ENCODE measurements at places on chromosomes 1 and 21.

GRCh38 chr1:151579436-151580225 lies 32.2 kb upstream of the SNX27 start:
- no peak for DNase-seq

GRCh38 chr1:226784081-226785049 lies 45.3 kb upstream of the ITPKB start:
- no peak for DNase-seq

DNA sequence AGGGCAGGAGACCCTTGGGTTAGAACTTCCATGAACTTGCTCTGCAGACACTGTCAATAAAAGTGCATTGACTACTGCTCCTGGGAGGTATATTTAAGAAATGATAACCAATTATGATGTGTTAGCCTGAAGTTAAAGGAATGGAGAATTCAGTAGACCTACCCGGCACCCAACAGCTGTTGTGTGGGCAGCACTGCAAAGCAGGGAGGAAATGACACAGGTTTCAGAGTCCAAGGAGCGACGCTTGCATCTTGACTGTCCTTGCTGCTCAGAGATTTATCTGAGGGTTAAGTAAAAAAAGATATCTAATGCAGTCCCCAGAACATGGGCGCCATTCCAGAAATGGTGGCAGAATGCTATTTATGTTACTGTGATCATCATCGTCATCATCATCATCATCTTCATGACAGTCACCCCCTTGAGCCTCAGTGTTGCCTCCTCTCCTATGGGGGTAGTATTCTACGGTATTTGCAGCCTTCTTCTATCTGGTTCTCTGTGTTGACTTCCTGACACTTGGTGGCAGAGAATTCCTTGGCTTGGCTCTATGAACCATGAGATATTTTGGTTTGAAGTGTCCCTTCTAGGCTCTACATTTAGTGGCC lies 225.9 kb downstream of the KAZN start:
- DNase-seq = no peak

DNA sequence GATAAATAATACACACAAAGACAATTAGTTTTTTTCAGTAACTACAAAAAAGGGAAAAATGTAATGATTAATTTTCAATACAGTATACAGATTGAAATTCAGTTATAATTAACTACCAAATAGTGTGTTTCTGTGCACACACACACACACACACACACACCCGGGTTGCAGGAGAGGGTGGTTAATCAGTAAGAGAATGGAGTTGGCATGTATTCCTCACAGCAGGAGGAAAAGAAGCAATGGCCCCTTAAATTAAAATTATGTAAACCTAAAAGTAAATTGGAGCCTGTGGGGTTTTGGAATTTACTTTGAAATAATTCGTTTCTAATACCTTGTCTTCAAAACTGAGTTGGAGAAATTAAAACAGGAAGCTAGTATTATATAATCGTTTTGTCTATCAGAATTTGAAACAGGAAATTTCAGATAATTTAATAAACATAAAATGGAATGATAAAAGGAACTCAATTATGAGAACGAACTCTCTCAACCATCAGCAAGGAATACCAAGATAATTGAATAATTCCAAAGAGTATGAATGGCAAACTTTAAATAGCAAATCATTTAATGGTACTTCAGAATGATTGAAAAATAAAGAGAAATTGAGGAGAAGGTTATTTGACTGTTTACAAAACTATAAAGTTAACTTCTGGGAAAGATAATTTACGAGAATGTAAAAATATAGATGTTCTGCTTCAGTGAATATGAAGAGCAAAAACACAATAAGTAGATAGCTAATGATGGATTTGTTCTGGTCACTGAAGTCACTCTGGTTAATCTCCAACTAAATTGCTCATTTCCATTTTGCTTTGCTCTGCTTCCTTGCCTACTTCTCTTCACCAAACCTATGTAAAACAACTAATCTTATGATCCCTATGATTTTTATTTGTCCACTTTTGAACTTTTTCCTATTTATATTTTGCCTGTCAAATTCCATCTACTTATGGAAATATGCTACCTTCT lies 547.9 kb upstream of the ZP4 start:
- DNase-seq = no peak

GRCh38 chr1:158930504-158930903 lies 848 bp upstream of the PYHIN1 start:
- DNase-seq = no peak

DNA sequence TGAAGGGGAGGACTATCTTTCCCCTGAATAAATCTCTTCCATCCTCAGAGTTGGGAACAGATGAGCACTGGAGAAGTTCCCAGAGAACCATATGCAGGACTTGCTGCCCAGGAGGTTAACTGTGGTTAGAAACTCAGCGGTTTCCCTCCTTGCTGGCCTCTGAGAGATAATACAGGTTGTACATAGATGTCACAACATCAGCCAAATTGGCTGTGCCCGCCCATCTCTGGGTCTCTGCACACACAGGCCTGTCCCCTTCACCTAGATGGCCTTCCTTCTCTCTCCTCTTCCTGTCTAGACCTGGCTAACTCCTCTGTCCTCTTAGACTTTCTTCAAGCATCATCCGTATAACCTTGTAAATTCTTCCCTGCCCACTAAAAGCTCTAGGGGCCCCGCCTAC lies 5.7 kb downstream of the RGS5 start:
- no peak for DNase-seq

GRCh38 chr1:15056515-15057285 lies 96.8 kb upstream of the TMEM51 start:
- DNase-seq = no peak

GRCh38 chr1:226545836-226546596 lies 2.5 kb upstream of the STUM start:
- DNase-seq = no peak

DNA sequence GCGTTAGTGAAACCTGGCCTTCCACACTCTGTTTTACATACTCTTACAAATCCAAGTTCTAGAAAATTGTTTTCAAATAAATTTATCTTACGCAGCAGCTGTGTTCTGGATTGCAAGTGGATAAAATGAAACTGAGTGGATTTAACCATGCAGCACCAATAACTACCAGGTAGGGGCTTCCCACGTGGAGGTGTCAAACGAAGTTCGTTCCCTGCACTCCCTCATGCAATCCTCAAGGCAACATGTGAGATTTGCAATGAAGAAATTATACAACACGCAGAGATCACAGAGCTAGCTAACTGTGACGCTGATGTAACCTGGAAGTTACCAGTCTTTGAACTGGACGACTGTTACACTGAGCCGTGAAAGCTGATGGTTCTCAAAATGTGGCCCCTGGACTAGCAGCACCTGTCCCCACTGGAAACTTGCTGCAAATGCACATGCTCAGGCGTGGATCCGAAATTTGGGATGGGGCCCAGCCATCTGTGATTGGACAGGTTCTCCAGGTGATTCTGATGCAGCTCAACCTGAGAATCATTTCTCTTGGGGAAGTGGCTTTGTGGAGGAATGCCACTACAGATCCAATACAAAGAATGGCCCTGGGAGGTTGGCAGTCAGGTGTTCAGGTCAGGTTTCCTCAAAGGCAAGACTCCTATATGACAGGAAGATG lies 36.3 kb downstream of the RSPH1 start:
- DNase-seq = no peak

DNA sequence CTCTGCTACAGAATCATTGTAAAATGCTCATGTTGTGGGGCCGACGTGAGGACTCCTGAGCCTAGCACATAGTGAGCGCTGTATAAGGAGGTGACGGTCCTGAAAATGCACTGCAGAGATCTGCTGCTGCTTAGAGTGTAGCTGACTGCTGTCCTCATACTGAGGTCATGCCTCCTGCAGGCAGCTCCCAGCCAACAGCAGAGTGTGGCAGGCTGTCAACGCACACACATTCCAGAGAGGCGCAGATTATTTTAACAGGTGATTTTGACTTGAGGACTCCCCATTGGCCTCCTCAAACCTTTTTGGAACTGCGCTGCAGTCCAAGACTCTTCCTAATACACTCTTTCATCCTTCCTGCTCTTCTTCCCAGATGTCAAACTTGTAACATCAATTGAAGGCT lies 119.8 kb upstream of the KCNJ6 start:
- DNase-seq = no peak

DNA sequence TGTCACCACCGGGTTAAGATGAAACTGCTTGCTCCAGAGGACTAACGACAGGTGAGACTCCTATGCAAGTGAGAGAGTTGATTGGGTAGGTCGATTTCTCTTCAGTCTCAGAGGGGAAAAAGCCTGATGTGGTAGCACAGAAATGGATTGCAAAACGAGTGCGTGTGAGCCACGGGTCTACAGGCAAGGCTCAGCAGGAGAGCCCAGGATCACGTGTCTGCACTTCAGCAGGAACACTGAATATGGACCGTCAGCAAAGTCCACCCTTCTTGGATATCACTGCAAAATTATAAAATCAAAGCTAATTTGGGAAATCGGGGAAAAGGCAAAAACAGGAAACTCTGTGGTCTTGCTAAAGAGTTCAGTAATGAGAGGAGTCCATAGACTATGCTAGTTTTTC lies 107.7 kb upstream of the ZNF648 start:
- DNase-seq = no peak

GRCh38 chr1:203161175-203161574 lies 14.5 kb downstream of the MYBPH start:
- no peak for DNase-seq

GRCh38 chr1:6592441-6592840 lies 10.2 kb downstream of the KLHL21 start:
- DNase-seq = no peak

DNA sequence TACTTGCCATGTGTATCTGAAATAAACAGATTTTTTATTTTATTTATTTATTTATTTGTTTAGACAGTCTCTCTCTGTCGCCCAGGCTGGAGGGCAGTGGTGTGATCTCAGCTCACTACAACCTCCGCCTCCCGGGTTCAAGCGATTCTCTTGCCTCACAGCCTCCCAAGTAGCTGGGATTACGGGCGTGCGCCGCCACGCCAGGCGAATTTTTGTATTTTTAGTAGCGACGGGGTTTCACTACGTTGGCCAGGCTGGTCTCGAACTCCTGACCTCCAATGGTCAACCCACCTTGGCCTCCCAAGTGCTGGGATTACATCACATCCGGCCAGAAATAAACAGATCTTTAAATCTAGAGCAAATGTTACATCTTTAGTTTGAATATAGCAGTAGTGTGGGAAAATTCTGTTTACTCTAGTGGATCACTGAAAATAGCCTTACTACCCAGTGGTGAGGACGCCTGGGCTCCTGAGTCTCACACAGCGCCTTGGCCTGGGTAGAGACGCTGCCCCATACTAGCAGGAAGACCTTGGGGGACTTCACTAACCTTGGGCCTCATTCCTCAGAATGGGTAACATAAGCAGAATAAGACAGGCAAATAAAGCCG lies 709 bp downstream of the GART start:
- no peak for DNase-seq

DNA sequence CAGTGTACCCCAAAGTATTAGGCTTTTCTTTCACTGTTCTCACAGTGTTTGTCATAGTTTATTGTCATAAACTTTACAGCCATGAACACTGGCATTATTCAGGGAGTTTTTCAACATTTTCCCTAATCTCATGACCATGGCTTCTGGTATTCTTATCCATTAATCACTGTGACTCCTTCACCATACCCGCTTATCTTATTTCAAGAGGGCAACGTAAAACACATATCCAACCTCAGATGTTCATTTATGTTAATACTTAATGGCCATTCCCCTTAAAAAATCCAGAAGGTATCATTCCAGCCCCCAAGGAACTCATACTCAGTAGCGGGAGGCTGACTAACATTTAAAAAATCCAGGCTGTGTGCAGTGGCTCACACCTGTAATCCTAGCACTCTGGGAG lies 78.5 kb upstream of the RGS4 start:
- no peak for DNase-seq

GRCh38 chr1:20719871-20720620 lies 2.2 kb upstream of the KIF17 start:
- no peak for DNase-seq

DNA sequence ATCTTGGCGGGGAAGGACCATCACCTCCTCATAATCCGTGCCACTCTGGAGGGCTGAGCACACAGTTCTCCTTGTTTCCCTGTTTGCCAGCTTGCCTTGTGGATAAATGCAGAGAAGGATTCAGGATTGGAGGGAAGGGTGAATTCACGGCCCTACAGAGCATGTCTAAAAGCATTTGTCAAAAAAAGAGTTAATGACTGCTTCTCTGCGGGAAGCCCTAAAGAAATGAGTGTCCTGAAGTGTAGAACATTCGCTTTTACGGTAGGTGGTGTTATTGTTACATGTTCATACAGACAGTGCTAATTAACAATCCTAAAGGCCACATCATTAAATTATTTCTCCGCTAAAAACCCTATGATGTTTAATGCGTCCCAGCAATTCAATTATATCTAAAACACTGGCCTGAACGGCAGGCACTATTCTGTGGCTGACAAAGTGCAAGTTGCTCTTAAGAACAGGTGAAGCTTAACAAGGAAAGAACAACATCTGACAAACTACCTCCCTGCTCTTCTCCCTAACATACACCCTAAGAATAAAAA lies 112.3 kb upstream of the NFIA start:
- DNase-seq = no peak

DNA sequence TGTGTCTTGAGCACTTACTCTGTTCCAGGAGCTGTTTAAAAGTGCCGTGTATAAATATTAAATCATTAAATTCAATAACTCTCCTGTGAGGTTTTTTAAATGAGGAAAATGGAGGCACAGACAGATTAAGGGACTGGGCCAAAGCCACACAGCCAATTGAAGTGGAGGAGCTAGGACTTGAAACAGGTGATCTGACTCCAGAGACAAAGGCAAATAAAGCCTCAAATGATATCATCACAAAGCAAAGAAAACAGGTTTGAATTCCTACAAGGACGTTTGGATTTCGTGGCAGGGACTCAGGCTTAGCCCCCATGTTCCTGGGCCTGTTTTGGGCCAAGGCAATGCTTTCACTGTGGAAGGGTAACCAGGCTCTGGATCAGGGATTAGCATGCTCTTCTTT lies 45.2 kb upstream of the DMBX1 start:
- no peak for DNase-seq

GRCh38 chr1:20255666-20256065 lies 35.0 kb upstream of the VWA5B1 start:
- no peak for DNase-seq

- no peak for DNase-seq
These were observed 356.3 kb upstream of the PRMT6 start for GRCh38 chr1:106700211-106700610.

DNA sequence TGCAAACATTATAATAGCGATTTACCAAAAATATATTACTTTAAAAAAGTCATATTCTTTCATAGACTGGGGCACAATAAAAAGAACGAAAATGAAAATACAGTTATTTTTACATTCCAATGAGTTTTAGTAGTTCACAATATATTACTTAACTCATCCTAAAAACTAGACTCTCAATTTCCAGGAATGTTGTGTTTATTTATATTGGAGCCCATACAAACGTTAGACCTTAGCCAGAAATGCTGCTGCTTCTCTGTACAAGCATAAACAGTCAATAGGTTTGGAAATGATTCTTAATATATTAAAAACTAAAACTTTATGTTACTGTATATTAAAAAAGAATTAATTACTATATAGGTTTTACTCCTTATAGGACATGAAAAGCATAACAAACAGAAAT lies 302.3 kb downstream of the BRINP3 start:
- DNase-seq = no peak

GRCh38 chr1:214649607-214650006 lies 46.6 kb downstream of the CENPF start:
- no peak for DNase-seq

- DNase-seq = no peak
These were observed 51.5 kb upstream of the CNIH3 start for GRCh38 chr1:224564454-224565084.
